ENCODE measurements at places on chromosomes 3 and 15.

- DNase-seq = no peak
These were observed 83.4 kb downstream of the CHSY1 start for GRCh38 chr15:101168463-101168824.

DNA sequence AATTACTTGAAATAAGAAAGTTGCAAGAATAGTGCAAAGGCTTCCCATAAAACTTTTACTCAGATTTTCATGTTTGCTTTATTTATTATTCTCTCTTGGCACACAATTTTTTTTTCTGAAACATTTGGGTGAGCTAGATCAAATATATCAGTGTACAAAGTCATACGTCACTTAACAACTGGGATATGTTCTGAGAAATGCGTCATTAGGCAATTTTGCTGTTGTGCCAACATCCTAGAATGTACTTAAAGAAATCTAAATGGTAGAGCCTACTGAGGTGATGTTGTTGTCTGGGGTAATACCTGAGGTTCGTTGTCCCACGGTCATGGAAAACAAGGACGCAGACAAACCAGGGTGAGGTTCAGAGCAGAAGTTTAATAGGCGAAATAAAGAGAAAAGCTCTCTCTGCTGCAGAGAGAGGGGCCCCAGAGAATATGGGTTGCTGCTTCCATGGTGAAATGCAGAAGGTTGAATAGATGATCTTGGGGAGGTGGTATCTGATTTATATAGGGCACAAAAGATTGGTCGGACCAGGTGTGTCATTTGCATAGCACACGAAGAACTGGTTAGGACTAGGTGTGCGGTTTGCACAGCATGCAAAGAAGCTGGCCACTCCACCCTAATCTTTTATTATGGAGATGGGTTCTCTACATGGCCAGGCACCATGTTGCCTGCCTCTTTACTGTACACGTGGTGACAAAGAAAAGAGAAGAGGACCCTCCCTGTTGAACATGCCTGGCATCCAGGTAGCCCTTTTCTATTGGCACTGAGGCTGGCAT, 8.8 kb upstream of the GRAMD1C start:
- no peak for DNase-seq

DNA sequence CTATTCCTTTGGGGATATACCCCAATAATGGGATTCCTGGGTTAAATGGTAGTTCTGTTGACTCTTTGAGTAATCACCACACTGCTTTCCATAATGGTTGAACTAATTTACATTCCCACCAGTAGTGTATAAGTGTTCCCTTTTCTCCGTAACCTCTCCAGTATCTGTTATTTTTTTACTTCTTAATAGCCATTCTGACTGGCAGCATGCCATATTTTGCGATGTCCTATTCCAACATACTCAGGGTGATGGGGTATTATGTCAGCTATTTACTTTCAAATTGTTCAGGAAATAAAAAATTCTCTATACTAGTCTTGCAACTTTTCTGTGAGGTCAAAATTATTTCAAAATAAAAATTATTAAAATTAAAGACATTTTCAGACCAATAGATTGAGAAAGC, 9.1 kb upstream of the PARP14 start:
- no peak for DNase-seq

DNA sequence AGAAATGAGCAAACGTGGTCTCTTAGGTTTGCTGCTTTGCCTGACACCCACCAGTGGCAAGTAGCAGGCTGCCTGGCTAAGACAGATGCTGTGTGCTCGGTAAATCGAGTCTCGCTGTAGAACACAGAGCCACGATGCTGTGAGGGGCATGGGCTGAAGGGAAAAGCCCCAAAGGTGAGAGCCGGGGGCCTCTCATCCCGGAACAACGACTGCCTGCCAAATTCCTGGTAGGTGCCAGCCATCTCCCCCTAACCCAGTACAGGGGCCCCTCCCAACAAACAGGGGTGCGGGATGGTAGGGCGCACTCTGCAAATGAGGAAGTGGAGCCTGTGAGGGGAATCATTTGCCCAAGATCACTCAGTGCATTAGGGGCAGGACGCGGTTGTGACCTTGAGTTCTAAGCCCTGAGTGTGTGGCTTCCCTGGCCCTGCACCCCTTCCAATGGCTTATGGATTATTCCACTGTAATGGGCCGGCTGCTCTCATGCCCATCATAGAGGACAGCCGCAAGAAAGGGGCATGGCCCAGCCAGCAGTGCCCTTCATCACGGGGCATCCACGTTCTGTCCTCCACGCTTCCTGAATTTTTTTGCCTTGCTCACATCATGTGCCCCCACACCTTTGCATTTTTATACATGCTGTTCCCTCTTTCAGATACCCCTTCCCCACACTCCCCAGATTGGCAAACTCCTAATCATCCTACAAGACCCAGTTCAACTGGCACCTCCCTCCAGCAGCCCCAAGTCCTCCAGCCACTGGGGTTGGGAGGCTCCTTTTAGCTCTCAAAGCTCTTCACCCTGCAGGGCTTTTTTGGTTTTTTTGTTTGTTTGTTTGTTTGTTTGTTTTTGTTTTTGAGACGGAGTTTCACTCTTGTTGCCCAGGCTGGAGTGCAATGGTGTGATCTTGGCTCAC, 125.4 kb downstream of the NUP210 start:
- DNase-seq = no peak

DNA sequence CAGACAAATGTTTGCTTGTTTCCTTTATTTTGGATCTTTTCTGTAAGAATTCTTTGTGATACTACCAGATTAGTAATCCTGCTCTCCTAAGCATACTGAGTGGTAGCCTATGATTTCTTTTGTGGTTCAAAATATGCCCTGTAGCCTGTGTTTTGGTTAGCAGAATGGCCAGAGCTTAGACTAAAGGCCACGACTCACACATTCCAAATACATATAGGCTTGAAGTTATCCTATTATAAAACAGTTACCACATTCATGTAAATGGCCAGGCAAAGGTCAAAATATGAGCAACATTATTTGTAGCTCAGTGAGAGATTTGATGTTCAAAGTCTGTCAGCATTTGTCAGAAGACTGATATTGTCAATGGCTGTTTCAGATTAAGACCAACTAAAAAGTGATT, 84.5 kb downstream of the MITF start:
- DNase-seq = no peak

DNA sequence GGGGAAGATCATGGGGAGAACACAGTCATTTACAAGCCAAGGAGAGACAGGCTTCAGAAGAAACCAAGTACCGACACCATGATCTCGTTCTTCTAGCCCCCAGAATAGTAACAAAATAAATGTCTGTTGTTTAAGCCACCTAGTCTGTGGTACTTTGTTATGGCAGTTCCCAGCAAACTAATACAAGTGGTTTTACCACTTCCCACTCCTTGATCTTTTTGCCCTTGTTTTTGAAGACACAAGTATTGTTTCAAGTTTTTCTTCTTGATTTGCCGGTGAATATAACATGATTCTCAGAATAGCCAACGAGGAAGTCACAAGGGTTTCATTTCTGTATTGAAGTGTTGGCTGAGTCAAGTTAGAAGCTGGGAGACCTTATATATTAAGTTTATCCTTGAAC, 220.3 kb downstream of the SOX2 start:
- DNase-seq = no peak

- DNase-seq = no peak
These were observed 391.5 kb downstream of the ERC2 start for GRCh38 chr3:56076746-56077145.

DNA sequence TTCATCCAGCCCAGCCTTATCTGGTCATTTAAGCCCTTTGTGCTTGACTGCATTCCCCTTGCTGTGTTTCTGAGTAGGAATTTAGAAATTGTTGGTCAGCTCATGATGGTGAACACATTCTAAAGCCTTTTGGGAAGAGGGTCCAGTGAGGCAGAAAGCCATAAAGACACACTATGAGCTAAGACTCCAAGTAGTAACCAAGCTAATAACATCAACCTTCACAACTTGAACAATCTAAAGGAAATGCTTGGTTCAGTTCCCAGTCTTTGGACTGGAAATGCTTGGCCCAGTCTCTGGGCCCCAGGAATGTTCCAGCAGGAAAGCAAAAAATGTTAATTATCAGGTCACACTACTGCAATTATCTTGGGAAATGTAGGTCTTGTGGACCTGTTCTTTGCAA, 7.7 kb downstream of the PLSCR1 start:
- no peak for DNase-seq

DNA sequence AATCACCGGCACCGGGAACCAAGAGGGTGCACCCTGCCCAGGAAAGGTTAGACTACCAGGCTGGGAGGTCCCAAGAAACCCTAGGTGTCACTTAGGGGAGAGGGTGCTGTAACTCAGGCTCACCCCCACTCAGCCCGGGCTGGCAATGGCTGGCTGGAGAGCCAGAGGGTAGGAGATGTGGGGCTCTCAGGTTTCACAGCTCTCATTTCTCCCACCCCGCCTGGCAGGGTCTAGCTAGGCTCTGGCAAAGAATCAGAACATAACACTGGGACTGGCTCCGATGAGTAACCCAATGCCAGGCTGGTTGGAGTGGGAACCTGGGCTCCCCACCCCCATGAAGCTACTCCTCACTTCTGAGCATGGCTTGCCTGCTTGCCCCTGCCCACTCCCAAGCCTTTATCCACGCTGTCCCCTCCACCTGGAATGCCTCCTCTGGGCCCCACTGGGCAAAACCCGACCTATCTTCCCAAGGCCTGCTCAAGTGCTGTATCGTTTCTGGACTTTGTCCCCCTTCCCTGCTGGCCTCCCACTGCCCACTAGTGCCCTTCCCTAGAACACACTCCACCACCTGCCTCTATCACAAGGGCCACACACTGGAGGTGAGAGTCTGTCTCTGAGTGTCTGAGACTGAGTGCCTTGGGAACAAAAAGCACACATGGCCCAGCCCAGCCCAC, 2.0 kb downstream of the CIB2 start:
- no peak for DNase-seq

DNA sequence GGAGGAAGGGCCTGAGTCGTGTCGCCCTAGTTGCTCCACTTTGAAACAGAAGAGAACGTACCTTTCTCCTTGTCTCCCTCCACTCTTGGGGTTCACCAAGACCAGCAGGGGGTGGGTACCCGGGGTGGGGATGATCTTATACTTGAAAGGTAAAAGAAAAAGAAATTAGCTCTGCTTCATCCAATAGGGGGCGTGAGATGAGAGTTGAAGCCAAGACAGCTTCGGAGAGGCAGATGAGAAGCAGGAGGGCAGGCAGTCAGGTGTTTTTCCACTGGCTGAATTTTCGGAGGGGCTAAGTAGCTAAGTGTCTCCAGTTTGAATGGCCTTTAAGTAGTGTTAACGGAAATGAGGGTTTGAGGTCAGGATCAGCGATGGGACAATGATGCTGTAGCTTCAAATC, 100.4 kb downstream of the DGKG start:
- no peak for DNase-seq

GRCh38 chr3:55490276-55490913, 3.3 kb upstream of the WNT5A start:
- no peak for DNase-seq

GRCh38 chr3:9930804-9931418, 2.7 kb upstream of the CRELD1 start:
- DNase-seq = no peak

DNA sequence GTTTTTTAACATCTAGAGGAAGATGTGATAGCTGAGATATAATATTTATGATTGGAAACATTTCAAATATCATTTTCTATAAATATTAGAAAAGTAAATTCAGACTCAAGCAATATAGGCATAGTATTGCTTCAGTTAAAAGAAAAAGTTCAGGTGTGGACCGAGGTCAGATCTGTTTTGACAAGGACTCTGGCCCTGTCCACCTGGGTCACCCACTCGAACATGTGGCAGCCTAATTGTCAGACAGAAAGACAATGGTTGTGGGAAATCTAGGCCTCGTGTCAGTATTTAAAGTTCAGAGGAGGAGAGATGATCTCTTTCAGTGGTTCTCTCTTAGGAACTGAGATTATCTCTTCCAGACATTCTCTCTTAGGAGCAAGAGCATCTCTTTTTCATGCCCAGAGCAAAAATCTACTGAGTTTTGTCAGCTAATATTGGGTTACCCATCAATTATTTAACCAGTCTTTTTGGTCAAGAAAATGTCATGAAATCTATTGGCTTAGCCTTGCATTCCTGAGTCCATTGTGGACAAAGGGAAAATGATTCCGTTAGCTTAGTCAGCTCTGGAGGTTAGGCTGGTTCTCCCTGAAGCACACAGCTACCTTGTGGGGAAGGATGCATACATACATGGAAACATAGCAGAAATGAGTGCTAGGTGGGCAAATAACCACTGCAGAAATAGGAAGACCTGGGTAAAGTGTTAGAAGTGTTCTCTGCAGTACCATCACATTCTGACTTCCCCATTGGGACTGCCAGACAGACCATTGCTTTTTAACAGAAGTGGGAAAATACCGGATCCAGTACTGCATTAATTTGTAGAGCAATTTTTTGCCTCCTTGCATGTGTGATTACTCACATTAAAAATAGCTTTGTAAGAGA, 343.3 kb downstream of the GRM7 start:
- no peak for DNase-seq

DNA sequence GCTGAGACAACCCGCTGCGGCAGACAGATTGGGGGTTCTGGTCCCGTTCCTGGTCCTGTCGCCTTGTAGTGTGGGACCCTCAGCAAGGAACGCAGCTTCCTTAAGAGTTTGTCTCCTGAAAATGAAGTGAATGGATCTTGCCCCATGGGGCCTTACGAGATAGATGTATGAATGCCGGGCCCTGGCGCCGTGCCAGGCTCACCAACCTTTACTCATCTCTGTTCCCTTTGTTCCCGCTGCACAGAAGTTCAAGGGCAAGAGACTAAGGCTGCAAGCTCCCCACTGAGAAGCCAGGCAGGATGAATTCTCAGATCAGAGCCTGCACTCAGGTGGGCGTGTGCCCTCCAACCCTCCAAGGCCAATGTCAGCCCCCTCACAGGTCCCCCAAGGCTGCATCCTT, 162.7 kb upstream of the IQSEC1 start:
- no peak for DNase-seq

DNA sequence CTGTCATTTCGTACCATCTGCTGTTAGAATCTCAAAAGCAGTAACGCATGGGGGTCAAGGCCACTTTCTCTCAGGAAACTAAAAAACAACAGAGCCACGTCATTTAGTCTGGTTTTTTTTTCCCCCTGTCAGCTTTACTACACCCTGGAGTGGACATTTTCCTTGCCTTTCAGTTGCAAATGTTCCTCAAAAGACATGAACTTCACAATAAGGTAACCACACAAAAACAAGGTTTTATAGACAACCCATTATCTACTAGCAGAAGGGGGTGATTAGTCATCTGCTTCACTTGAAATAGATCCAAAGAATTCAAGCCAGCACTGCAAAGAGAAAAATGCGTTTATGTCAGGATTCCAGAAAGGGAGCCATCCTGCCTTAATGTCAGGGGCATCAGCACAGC, 171.8 kb upstream of the CDIN1 start:
- no peak for DNase-seq

DNA sequence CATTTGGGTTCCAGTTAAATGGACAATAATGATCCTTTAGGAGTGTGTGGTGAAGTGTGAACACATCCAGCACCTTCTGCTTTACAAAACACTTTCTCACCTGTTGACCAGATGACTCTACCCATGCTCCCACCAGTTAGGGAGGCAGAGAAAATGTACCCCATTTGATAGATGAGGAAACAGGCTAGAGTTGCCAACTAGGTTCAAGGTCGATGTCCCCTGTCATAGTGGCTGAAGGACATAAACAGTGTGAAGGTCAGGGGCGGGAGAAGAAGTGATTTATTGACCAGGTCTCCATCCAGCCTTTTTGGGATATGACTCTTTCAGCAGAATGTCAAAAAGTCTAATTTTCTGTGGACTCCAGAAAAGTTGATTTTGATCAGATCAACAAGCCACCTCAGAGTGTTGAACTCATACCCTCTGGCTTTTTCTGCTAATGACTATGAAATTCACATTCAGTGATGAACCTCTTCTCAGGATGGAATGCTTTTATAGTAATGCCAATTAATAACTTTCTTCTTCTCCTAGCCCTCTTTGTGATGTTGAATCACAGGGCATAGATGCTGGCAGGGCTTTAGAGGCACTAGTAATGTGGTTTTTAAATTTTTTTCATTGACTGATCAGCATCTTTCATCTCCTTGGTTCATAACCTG, 57.5 kb downstream of the CPN2 start:
- no peak for DNase-seq
